ENCODE measurements at places on chromosomes 16 and 17. TPM values are rescaled to one million over a fixed set of nuclear protein-coding genes. Genes with fewer than 3 reads are reported as not detected.

Gene TEKT5
- not detected for total RNA-seq

Gene KRTAP1-5
- not detected for total RNA-seq

Gene SRP68
- total RNA-seq: 74.9 TPM

Gene FBXO39
- 0.49 TPM for total RNA-seq

Gene PPY
- total RNA-seq: not detected

Gene FOXC2
- 1.1 TPM for total RNA-seq

Gene RNF157
- 3.8 TPM for total RNA-seq

Gene RAB37
- 6.8 TPM for total RNA-seq

Gene SLFN11
- total RNA-seq: 75.7 TPM

Gene CDH16
- total RNA-seq: not detected

Gene SLC16A6
- 7.5 TPM for total RNA-seq

Gene CD300A
- 17.5 TPM for total RNA-seq

Gene CCL5
- 22.5 TPM for total RNA-seq

Gene PDE6G
- 1.0 TPM for total RNA-seq

Gene ABCC3
- total RNA-seq: 65.4 TPM

Gene ATF7IP2
- total RNA-seq: 12.3 TPM

Gene KRT17
- 5.9 TPM for total RNA-seq

Gene EEF2KMT
- total RNA-seq: 9.6 TPM

Gene SLX4
- 5.1 TPM for total RNA-seq

Gene TMEM204
- 69.2 TPM for total RNA-seq

Gene MYH13
- not detected for total RNA-seq

Gene OSBPL7
- total RNA-seq: 14.4 TPM

Gene ZACN
- not detected for total RNA-seq

Gene AIPL1
- not detected for total RNA-seq

Gene WNT9B
- total RNA-seq: 2.0 TPM

Gene METTL2A
- total RNA-seq: 17.6 TPM

Gene SPSB3
- total RNA-seq: 43.0 TPM

Gene MYLK3
- total RNA-seq: 0.43 TPM

Gene ZNHIT3
- 29.0 TPM for total RNA-seq

Gene NHLRC4
- 0.98 TPM for total RNA-seq

Gene CPNE7
- total RNA-seq: 4.8 TPM

Gene PIRT
- not detected for total RNA-seq

Gene CMTM4
- 58.0 TPM for total RNA-seq

Gene JPT1
- 47.8 TPM for total RNA-seq

Gene ITGAD
- 0.20 TPM for total RNA-seq

Gene LPCAT2
- 32.8 TPM for total RNA-seq

Gene KRTAP4-1
- not detected for total RNA-seq

Gene QRICH2
- total RNA-seq: 3.4 TPM

Gene CA4
- 73.1 TPM for total RNA-seq

Gene COL1A1
- 154 TPM for total RNA-seq

Gene RASL10B
- 2.2 TPM for total RNA-seq

Gene CLEC18B
- total RNA-seq: not detected

Gene NPTX1
- 1.3 TPM for total RNA-seq

Gene BAIAP3
- total RNA-seq: 3.0 TPM

Gene PRSS22
- 15.2 TPM for total RNA-seq

Gene PDPK1
- total RNA-seq: 90.9 TPM

Gene KLHL10
- total RNA-seq: 0.29 TPM

All from upper lobe of right lung (tissue), 1 donor.